ENCODE measurements at places on chromosomes 12 and 14.

DNA sequence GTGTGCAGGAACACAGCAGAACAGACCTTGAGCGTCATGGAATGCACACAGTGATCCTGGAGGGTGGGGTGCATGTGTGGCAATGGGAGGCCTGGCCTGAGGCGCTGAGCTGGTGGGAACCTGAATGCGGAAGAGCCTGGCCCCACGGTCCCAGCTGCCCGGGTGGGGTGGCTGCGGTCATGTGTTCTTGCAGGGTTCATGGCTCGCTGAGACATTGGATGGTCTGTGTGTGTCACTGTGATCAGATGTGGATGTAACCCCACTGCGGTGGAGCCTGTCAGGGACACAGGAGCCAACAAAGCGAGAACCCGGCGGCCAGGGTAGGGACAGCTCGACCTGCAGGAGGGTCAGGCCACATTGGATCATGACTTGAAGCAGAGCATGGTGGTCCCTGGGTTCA, 23.2 kb downstream of the MTA1 start:
- no peak for DNase-seq

DNA sequence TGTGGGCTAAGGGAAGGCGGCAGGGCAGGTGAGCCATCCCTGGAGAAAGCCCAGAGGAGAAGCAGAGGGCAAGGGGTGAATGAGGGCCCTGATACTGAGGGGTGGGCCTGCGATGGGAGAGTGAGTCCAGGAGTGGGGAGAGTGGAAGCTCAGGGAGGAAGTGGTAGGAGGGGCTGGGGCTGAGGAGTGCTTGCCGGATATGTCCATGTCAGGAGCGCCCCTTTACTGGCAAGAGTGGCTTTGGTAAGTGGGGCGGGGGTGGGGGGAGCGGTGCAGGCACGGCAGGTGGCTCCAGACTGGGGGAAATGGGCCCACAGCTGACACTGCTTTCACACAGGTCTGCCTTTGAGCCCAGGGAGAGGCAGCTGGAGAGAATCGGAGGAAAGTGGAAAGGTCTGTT, 86.4 kb upstream of the GPR68 start:
- DNase-seq, result no peak

GRCh38 chr12:48424644-48425043, 47.7 kb upstream of the ANP32D start:
- no peak for DNase-seq

DNA sequence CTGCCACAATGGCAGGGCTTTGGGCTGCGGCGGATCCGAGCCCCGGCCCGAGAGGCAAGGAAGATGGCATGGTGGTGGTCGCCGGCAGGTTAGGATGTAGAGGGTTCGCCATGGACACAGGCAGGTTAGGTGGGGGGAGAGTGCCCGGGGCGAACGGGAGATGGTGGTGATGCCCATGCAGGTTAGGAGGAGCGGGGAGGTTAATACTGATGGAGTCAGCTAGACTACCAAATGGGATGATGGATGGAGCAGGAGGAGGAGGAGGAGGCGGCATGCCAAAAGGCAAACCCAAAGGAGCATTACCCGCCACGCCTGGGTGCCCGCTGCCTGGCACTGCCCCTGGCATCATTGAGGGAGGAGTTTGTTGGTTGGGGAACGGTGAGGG, 6.2 kb downstream of the MYL6 start:
- DNase-seq, result no peak

DNA sequence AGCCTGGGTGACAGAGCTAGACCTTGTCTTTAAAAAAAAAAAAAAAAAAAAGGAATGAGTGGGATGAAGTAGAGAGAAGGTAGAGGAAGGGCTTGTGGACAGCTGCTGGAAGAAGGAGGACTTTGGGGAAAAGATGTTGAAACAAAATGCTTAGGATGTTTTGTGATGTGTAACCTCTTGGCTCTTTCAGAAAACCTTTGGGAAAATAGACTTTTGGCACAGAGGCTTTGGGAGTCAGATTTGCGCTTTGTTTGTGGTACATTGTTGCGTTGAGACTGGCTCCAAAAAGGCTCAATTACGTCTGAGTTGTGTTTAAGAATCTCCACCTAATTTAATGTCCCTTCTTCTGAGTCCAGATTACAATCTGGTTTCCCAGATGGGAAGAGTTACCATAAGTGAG, 32.9 kb upstream of the SPTLC2 start:
- DNase-seq, result no peak

DNA sequence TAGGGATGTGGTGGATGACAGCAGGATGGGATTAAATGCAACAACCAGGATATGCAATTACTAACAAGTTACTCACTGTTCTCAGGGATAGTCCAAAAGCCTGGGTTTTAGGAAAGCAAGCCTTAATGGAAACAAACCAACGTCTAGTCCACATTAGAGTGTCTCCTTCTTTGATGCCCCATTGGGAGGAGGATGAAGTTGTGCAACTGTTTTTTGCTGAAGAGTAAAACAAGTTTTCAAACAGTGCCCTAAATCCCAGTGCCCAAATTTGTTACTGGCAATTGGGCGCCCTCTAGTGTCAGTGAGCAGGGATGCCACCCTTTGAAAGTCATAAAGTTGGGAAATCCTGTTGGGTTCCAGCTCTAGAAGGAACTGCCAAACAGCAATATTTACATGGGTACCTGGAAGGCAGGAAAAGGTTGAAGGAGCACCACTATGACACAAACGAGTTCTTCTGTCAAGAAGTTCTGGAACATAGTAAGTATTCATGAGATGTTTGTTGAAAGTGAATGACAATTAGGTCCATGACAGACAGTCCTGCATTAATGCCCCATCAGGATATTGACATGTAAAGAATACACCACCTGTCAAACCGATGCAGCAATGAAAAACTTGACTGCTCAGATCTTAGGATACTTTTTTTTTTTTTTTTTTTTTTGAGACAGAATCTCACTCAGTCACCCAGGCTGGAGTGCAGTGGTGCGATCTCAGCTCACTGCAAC, 11.1 kb upstream of the DPF3 start:
- DNase-seq, result peak; percentile 49

DNA sequence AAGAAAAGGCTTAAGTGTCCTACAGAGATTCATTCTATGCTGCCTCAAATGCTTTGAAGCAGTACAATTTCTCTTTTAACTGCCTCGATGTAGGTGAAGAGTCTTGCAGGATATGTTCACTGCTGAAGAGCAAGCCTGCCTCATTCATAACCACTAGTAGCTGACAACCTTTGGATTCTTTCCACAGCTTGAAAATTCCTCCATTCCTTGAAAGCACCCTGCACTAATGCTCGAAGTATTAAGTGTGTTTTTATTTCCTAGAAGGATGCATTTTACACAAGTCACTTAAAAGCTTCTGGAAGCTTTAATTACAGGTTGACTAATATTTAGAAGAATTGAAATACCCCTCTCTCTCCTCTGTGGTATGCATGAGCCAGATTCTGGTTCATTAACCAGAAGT, 429.4 kb downstream of the DIO2 start:
- DNase-seq, result no peak

DNA sequence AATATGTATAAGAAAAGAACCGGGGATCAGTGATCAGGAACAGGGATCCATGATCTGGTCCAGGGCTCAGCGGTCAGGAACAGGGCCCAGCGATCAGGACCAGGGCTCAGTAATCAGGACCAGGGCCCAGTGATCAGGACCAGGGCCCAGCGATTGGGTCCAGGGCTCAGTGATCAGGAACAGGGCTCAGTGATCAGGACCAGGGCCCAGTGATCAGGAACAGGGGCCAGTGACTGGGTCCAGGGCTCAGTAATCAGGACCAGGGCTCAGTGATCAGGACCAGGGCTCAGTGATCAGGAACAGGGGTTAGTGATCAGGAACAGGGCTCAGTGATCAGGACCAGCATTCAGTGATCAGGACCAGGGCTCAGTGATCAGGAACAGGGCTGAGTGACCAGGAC, 56.3 kb downstream of the TMEM121 start:
- no peak for DNase-seq

DNA sequence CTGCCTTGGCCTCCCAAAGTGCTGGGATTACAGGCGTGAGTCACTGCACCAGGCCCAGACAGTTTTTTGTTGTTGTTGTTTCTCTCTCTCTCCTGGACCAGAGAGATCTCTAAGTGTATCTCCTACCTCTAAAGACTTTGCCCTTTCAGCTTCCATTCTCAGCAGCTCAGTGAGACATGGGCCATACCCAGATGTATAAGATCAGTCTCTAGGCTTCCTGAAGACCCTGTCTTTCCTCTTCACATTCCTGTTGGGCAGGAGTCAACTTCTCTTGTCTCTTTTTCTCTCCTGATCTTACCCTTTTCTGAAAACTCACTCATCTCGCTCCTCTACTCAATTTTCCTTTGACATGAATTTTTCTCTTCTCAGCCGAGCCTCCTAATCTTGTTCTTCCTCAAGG, 42.0 kb downstream of the KCNK13 start:
- DNase-seq, result no peak

- peak; percentile 30 for DNase-seq
Measured at GRCh38 chr14:59055439-59056045, 132.9 kb upstream of the DAAM1 start.

GRCh38 chr12:113240395-113240794, 19.1 kb downstream of the TPCN1 start:
- DNase-seq, result no peak

DNA sequence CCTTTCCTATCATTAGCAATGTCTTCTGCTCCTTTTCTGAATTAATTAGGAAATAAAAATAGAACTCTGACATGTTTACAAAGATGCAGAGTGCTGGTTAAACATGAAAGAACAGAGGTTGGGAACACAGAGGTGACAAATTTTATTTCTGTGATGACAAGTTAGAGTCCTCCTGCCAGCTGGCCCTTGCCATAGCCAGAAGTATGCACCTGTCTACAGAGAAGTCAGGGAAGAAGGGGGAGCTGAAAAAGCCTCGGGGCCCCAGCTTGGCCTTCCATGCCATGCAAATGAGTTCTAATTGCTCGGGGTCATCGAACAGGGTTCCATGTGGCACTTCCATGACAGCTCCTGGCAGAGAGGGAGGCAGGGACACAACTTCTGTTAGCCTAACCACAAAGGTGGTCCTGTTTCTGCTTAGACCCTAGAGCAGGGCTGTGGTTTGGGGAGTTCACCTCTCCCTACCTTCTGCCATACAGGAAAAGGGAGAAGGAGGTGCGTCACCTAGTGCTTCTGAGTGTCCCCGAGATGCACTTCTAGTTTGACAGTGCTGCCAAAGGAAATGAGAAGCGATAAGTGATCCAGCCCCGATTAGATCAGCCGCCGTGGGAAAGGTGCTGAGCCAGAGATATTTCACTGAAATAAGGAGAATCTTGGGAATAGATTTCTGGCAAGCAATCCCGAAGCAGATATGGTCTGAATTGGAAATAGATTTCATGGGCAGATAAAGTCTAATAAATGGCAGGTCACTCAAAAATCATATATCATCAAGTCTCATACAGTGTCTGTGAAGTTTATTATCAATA, 155.8 kb upstream of the FOXN3 start:
- DNase-seq, result no peak

- DNase-seq, result no peak
Measured at GRCh38 chr12:108745641-108746040, 14.3 kb upstream of the CORO1C start.

DNA sequence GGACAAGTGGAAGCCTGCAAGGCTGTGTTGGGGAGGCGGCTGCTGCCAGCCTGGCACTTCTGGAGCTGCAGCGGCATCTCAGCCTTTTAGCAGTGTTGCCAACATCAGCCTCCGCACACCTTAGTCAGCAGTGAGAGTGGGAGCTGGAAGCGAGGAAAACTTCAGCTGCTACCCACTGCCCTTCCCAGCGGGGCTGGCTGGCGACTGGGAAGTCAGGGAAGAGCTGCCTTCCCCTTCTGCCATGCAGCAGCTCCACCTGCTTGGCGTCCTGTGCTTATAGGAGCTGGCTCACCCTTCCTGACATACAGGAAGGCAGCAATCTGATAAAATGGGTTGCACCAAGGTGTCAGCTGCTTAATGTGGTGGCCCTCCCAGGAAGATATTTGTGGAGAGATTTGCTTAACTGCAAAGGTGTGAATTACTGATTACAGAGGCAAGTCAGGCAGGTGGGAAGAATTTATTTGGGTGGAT, 15.4 kb upstream of the PLEKHG3 start:
- no peak for DNase-seq

DNA sequence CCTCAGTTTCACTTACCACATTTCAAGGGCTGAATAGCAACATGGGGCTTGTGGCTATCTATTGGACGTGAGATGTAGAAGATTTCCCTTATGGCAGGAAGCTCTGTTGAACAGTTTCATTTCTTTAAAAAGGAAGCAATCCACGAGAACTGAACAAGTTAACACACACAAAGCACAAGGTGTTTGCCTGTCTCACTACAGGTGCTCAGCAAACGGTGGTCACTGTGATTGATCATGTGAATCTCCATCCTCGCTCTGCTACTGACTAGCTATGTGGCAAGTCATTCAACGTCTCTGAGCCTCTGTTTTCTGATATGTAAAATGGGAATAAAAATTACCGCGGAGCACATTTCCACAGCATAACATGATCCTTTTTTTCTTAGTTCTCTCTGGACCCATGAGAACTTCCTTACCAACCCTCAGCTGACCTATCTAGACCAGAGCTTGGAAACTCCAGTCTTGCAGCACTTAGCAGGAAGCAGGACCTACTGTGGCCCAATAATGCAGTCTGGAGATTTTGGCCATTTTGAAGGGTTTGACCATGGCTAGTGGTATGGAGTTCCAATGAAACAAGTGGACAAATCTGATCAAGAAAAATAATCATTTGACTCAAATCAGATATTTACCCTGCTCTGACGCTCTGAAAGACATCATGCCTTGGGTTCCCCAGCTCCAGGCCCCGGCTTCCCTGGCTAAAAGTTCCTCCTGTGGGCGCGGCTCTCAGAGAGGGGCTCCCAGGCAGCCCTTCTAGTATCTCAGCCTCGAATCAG, 278.8 kb downstream of the ZFP36L1 start:
- DNase-seq, result no peak

GRCh38 chr14:46490238-46490685, 161.3 kb downstream of the RPL10L start:
- no peak for DNase-seq

- no peak for DNase-seq
Measured at GRCh38 chr14:76951166-76951565, 77.3 kb downstream of the IRF2BPL start.

- no peak for DNase-seq
Measured at GRCh38 chr12:19972325-19973288, 395.7 kb upstream of the PDE3A start.

DNA sequence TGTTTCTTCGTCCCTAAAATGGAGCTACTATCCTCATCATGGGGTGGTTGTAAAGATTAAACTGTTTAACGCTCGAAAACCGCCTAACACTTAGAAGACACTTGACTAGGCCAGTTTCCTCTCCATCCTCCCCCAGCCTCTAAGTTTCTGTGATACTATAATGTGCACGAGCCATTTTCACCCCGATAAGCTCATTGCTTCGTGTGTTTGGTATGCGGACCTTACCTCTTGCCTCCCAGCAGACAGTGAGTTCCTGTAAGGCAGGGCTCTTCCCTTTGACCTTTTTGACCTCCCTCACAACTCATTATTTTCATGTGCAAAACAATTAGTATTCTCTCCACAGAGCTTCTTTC, 499 bp upstream of the GXYLT1 start:
- no peak for DNase-seq

Data from AG04450 (cell line).